Stimulated activated CD8-positive, alpha-beta memory T cell treated with anti-CD3 and anti-CD28 coated beads, Interleukin-4, amount 100 ng/mL, for 1 hour (primary cell): ENCODE measurements at places on chromosomes 1 and 21.

GRCh38 chr21:36111238-36111637, 23.6 kb upstream of the CBR3 start:
- DNase-seq: no peak

DNA sequence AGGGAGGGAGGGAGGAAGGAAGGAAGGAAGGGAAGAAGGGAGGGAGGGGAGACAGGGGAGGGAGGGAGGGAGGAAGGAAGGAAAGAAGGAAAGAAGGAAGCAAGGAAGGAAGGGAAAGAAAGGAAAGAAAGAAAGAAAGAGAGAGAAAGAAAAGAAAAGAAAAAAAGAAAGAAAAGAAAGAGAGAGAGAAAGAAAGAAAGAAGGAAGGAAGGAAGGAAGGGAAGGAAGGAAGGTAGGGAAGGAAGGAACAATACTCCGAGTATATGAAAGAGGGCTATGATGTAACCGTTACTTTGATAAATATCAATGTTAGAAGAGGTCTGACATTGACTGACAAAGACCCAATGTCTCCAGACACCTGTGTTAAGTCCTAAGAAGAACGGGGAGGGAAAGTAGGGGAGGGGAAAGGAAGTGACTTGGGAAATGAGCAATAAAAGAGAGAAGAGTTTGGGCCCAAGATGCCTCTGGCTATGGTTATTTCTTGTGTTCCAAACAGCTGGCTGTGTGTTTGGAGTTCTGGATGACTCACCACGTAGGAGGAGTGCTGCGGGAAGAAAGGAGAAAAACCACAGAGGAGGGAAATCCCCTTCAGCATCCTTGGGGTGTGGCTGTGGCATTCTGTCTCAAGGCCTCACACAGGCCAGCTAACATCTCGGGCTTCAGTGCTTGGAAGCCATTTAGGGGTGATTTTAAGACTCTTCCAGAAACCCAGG, 37.0 kb upstream of the RXRG start:
- DNase-seq: no peak

- no peak for DNase-seq
Observed at GRCh38 chr1:26597629-26598039, 68.1 kb downstream of the RPS6KA1 start.

GRCh38 chr1:192702212-192702902, 66.4 kb downstream of the RGS13 start:
- DNase-seq: no peak

- no peak for DNase-seq
Observed at GRCh38 chr1:35675773-35676172, 34.4 kb upstream of the PSMB2 start.

- no peak for DNase-seq
Observed at GRCh38 chr1:119330466-119331189, 38.0 kb upstream of the HAO2 start.

DNA sequence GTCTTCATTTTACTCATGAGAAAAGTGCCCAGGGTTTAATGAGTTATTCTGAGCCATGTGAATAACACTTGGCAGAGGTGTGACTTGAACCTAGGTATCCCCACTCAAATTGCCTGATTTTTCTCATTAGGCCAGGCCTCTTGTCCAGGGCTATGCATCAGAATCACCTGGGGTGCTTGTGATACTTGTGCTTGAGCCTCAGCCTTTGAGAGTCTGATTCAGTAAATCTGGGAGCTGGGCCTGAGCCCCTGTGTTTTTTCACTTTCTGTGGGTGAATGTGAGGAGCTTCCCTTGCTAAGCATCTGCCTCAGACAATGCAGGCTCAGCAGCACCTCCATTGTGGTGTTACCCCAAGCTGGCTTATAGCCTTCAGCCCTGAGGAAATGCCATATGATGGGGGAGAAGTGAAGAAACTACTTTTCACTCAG, 127.1 kb downstream of the S1PR1 start:
- no peak for DNase-seq

- no peak for DNase-seq
Observed at GRCh38 chr21:44946254-44947041, 6.6 kb downstream of the SLX9 start.

DNA sequence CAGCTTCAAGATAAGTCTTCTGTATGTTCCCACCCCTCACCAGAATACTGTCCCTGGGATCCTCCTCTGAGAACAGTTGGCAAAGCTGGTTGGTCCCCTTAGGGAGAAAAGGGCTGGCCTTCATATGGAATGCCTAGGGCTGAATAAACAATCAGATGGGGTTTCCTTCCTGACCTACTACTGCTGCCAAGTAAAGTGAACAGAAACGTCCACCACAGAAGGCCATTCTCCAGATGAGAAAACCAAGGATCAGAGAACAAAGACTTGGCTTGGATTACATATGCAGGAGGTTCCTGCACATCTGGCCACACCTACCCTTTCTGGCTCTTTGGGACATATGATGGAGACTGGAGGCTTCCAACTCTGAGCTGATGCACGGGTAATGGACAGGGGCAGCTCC, 194.5 kb downstream of the HIVEP3 start:
- no peak for DNase-seq

GRCh38 chr1:210726621-210727020, 397.9 kb downstream of the HHAT start:
- DNase-seq: no peak

- no peak for DNase-seq
Observed at GRCh38 chr1:165454091-165454610, 9.2 kb upstream of the RXRG start.

- DNase-seq: no peak
Observed at GRCh38 chr1:229181419-229181818, 89.5 kb upstream of the RAB4A start.

GRCh38 chr1:86541859-86542258, 5.0 kb upstream of the CLCA4 start:
- DNase-seq: no peak

GRCh38 chr1:238562341-238562740, 671.6 kb upstream of the ZP4 start:
- DNase-seq: no peak

- no peak for DNase-seq
Observed at GRCh38 chr1:2466958-2467554, 9.0 kb upstream of the PLCH2 start.

DNA sequence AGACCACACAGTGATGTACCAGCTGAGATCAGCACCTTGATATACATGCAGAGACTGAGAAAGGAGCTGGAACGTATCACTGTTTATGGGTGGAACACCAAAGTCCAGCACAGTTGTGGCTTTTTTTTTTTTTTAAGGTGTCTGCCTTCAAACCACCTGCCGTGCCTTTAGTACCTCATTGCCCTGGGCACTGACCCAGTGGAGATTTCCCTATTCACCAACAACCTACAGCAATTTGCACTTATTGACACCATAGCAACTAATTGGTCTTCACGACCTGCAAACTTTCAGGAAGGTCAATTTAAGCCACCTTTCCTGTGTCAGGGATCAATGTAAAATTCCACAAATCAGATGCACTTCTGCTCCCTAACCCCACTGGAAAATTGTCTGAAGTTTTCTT, 181.6 kb upstream of the ADGRL2 start:
- DNase-seq: no peak

GRCh38 chr1:222521299-222522104, 26.4 kb downstream of the HHIPL2 start:
- no peak for DNase-seq

GRCh38 chr1:206770531-206771337, at the start of gene IL19:
Gene IL19, plus strand, starts transcription at chr1:206770773. Its CDS starts 65,890 bp downstream, at chr1:206836663.
- DNase-seq: no peak

DNA sequence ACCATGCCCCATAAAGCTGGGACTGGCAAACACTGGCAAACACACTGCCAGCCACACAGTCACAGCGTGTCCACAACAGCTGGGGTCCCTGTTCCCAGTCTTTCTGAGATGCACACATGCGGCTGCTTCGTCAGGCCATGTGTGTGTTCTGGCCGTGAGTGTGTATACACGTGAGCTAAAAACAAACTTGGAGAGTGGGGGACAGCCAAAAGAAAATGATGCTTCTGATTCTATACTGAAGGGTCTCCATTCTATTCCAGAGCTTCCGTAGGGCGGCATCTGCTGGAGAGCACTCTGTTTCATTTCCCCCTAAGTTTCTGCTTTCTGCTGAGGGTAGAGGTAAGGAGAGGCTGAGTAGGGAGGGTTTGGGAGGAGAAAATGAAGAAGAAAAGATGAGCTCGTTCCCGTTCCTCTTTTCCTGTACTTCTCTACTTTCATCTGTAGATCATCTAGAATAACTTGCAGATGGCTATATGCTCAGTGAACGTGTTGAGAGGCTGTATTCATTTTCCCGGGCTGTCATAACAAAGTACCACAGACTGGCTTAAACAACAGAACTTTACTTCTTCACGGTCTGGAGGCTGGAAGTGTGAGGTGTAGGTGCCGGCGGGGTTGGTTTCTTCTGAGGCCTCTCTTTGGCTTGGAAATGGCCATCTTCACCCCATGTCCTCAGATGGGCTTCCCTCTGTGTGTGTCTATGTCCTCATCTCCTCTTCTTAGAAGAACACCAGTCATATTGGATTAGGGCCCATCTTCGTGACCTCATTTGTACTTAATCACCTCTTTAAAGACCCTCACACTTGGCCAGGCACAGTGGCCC, 151.6 kb downstream of the TOMM20 start:
- no peak for DNase-seq

- DNase-seq: no peak
Observed at GRCh38 chr1:32904797-32905196, 3.6 kb upstream of the TMEM54 start.

- no peak for DNase-seq
Observed at GRCh38 chr1:12443151-12443550, 174.9 kb downstream of the DHRS3 start.

DNA sequence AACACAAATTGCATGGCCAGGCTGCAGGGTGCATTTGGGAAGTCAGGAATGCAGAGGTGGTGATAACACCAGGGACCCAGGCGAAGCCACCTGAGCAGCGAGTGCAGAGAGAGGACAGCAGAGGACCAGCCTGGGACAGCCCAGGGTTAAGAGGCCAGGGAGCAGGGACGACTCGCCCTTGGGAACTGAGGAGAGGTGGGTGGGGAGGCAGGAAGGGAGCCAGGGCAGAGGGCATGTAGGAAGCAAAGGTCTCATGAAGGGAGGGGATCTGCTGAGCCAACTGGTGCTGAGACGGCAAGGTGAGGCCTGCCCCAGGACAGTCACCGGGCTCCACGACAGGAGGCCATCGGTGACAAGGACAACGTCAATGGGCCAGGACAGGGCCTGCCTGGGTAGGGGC, 16.4 kb downstream of the KIF17 start:
- DNase-seq: no peak

- DNase-seq: no peak
Observed at GRCh38 chr1:193406901-193407300, 220.5 kb upstream of the B3GALT2 start.

DNA sequence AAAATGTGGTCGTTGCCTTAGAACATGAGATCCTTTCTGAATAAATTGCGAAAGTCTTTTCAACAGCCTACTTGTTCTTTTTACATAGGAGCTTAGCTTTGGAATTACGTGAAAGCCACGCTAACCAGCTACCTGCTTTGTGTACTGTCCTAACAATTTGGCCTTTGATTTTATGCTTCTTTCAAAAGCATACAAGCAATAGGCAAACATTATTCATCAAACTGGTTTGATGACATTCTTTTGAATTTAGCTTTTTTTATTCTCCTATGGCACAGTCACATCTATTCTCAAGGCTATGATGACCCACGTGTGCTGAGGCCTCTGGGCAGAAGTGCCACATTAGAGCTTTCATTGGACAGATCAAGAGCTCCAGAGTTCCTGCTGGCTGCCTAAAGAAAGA, 178.0 kb upstream of the DPT start:
- no peak for DNase-seq

DNA sequence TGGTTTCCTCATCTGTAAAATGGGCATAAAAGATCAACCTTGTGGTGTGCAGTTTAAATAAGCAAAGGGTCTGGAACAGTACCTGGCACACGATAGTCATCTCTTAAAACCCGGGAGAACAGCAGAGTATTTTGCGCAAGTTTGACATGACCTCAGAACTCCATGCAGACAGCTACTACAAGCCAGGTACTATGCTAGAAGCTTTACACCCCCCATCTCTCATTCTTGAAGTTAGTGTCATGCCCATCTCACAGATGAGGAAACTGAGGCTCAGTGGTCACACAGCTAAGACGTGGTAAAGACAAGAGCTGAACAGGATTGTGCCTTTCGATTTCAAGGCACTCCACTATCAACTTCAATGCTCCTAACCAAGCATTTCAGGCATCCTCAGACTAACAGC, 78.7 kb downstream of the CAPZB start:
- no peak for DNase-seq

- DNase-seq: no peak
Observed at GRCh38 chr21:26653430-26653829, 80.3 kb upstream of the CYYR1 start.

DNA sequence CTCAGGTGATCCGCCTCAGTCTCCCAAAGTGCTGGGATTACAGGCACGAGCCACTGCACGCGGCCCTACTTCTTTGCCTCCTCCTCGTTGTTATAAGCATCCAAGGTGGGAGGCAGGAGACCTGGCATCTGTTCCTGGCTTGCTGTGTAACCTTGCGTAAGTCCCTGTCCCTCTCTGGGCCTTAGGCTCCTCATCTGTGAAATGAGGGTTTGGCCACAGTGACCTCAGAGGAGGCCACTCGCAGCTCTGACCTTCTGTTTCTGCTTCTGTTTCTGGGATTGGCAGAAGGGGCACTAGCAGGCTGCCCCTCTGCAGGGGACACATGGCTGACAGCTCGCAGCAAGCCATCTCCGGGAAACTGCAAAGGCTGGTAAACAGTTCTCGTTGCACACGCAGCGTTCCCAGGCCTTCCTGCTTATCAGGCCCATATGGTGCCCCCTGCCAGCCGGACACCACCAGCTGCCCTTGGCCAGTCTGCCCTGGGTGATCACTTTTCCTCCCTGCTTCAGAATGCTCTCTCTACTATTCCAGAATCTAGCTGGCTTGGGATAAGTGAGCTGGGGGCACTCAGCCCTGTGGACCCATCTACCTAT, 2.6 kb upstream of the LDLRAP1 start:
- no peak for DNase-seq

DNA sequence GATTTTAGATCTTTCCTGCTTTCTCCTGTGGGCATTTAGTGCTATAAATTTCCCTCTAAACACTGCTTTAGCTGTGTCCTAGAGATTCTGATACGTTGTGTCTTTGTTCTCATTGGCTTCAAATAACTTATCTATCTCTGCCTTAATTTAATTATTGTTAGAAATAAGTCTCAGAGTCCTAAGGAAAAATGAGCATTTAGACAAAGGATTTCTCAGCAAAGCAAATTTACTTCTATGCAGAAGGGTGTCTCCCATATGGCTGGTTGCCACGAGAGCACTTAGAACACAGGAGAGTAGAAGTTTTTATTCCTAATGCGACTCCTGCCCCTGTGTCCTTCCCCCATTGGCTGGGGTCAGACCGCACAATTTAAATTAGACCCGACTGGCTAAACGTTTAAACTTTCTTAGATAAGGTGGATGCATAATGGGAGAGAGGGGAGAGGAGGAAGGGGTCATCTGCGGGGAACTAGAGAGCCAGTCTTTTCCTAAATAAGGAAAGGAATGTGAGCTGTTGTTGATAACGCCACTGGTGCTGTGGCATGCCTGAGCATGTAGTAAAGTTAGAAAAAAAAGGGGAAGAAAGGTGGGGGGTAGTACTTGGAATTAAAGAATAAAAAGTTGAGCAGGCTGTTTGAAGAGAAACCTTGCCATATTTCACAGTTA, 170.2 kb downstream of the DYRK1A start:
- DNase-seq: no peak
